ENCODE measurements at places on chromosomes 2 and 18.
A peak's percentile ranks its signal among the peaks of the same experiment; 100 is the strongest.

DNA sequence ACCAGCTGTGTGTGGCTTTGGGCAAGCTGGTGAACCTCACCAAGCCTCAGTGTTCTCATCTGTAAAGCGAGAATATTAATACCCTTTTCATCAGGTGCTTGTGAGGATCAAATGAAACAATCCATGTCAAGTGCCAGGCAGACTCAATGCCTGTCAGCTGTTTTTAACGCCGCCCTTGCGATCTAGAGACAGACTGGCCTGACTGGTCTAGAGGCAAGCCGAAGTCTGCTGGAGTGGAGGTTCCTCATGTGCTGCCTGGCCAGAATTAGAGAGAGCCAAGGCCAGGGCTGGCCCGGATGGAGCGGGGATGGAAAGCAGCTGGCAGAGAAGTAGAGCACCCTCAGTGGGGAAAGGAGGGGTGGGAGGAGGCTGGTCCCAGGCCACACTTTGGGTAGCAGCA, 74.5 kb upstream of the B3GNT7 start:
- no peak for DNase-seq

DNA sequence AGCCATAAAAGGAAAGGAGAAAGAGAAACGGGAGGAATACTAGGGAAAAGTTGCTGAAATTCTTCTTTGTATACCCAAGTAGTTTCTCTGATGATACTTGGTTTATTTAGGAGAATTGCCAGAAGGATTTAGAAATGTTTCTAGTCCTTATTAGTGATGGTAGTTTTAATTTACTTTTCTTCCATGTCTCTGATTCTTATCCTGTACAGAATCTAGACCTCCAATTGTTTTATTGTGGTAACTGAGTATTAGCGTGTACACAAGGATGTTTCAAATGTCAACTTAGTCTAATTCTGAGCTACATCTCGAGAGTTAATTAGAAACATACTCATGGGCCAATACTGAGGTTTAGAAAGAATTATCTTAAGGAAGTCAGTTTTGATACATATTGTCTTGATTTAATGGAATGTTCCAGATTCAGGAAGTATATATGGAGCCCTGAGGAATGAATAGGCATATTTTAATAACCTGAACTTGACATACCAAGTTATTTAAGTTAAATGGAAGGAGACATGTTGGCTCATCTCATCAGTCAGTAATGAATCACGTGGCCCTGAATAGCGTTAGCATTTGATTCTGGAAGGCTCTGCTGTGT, 219.6 kb downstream of the LTBP1 start:
- DNase-seq, result no peak

DNA sequence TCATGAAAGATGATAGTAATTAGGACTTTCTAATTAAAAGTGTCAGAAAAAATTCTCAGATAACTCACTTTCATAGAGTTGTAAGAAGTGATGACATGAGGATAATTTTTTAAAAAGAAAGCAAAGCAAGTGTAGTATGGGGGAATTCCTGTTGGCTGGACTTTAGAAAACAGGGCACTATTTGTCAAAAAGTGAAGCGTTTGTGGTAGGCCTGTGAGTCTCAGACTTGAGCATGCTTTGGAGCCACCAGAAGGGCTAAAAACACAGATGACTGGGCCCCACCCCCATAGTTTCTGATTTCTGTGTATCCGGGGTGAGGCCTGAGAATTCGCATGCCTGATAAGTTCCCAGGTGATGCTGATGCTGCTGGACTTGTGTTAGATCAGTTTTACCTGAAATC, 222.6 kb upstream of the LRRTM1 start:
- DNase-seq, result no peak

DNA sequence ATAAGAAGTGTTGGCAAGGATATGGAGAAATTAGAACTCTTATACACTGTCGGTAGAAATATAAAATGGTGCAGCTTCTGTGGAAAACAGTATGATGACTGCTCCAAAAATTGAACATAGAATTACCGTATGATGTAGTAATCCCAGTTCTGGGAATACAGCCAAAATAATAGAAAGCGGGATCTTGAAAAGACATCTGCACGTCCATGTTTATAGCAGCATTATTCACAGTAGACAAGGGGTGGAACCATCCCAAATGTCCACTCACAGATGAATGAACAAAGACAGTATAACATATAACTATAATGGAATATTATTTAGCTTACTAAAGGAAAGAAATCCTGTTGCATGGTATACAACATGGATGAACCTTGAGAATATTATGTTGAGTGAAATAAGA, 257.7 kb downstream of the TDRD15 start:
- DNase-seq, result no peak

GRCh38 chr2:143603035-143603655, 473.9 kb downstream of the ARHGAP15 start:
- DNase-seq, result no peak

- no peak for DNase-seq
Measured at GRCh38 chr2:64260817-64261216, 116.6 kb upstream of the PELI1 start.

- no peak for DNase-seq
Measured at GRCh38 chr2:43464590-43464989, 131.2 kb downstream of the THADA start.

GRCh38 chr2:211161236-211161635, 604.8 kb downstream of the CPS1 start:
- DNase-seq, result no peak

DNA sequence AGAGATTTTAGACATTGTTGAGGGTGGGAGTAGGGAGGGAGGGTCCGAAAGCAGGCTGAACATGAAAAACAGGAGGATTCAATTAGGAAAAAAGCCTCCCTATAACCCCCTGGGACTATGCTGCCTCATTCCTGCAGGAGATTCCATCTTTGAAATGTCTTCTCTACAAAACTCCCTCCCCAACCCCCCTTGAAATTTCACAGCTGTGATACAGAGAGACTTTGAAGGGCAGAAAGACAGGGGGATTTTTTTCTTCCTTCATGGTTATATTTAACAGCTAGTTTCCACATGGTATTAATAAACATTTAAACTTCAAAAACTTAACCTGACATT, 57.6 kb downstream of the TRIB2 start:
- DNase-seq, result no peak

DNA sequence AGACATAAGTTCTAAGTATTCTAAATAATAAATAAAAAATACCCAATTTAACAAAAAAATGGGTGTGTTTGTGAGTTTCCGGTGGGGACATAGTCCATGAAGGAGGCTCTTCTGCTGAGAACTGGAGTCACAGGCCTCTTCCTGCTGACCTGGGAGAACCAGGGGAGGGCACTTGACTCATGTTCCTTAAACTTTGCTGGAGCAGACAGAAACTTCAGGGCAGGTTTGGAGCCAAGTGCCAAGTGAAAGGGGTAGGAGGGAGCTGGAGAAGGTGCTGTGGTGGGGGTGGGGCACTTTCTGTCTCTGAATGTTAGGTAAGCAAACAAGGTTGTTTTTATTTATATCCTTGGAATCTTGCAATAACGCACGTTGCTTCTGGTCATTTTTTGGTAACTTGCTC, 78.8 kb upstream of the TTN start:
- no peak for DNase-seq

GRCh38 chr2:121633463-121633862, 15.8 kb downstream of the CLASP1 start:
- DNase-seq, result no peak

- DNase-seq, result no peak
Measured at GRCh38 chr2:196980001-196980400, 53.5 kb upstream of the PGAP1 start.

GRCh38 chr2:62099523-62100175, 96.3 kb upstream of the B3GNT2 start:
- no peak for DNase-seq

GRCh38 chr2:36572719-36573059, 25.3 kb downstream of the FEZ2 start:
- DNase-seq, result no peak

DNA sequence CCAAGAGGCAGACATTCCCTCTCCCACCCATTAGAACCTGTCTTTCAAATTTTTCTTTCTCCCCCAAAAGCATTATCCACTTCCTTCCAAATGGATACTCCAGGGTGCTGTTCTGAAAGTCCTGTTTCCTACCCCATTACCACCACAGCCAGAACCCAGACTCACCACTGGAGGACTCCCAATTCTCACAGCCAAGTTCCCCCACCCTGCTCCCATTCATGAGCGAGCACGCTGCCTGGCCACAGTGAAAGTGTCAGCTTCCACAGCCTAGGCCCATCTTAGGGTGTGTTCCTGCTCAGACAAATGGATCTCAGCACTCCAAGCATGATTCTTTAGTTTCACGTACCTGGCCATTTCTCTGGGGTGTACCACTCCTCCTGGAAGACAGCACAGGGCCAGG, 3.8 kb upstream of the ANKRD53 start:
- no peak for DNase-seq

- no peak for DNase-seq
Measured at GRCh38 chr2:198143793-198144192, 339.4 kb downstream of the PLCL1 start.

DNA sequence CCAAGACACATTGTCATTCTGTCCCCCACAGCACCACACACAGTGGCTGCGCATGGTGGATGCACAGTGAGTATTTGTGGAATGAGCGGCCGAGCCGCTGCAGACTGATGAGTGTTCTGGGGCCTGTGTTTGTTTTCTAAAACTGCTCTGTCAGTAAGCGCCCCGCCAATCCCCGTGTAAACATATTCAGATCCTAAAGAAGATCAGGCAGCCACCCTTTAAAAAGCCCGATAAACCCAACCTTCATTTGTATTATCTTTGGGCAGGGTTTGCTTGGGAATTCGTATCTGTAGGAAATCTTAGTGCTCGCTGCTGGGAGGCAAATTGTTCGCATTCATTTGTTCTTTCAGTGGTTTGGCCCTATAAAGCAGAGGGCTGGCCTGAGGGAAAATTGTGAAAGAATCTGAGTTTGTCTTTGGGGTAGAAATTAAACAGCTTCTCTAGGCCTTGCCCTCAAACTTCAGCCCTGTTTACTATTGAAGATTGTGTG, 68.6 kb downstream of the TGOLN2 start:
- no peak for DNase-seq

DNA sequence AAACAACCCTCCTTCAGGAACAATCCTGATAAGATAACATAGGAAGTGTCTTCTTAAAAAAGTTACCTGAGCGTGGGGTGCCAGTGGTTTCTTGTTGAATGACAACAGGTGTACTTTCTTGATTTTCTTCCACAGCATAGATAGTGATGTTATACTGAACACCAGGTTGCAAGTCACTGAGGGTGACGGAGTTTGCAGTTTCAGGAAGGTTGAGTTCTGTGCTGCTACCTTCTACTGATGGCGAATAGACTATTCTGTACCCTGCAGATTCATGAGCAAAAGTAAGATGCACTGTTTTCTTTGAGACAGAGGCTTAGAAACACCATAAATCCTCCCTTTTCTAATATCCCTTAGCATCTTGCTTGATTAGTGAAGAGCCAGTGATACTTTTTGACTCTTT, 28.8 kb downstream of the FN1 start:
- DNase-seq, result no peak

- peak; percentile 56 for DNase-seq
Measured at GRCh38 chr2:11129598-11130449, 25.4 kb upstream of the SLC66A3 start.

- DNase-seq, result no peak
Measured at GRCh38 chr18:55501579-55501978, 86.4 kb downstream of the TCF4 start.

- DNase-seq, result no peak
Measured at GRCh38 chr2:241692448-241692847, 5.8 kb upstream of the DTYMK start.

DNA sequence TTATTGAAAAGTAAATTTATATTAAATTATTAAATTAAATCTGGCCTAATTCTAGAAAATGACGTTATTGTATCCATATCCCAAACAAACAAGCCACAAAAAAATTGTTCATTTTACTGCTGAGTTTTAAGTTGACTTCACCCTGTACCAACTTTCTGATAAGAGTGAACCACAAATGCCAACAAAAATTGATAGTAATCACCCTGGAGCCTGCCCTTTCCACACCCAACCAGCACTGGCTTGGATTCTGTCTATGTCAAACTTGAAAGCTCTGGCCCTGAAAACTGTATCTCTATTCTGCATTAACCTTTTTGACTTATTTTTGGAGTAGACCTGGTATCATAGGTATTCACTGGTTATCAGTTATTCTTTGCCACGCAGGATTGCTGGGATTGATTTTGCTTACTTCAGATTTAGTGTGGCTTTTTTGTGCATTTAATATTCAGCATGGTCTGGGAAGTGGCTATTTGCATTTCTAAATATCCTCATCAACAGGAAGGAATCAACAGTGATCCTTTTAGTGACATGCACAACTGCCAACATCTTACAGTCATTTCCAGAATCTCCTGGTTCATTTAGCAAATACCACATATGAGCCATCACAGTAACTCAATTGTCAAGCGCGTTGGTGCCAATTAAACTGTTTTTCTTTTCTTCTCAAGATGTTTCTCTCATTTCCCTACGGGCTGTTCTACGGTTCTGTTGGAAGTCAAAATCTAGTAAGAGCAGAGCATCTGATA, 11.4 kb upstream of the SRBD1 start:
- no peak for DNase-seq

GRCh38 chr2:231612109-231612455, 19.4 kb downstream of the TEX44 start:
- no peak for DNase-seq

DNA sequence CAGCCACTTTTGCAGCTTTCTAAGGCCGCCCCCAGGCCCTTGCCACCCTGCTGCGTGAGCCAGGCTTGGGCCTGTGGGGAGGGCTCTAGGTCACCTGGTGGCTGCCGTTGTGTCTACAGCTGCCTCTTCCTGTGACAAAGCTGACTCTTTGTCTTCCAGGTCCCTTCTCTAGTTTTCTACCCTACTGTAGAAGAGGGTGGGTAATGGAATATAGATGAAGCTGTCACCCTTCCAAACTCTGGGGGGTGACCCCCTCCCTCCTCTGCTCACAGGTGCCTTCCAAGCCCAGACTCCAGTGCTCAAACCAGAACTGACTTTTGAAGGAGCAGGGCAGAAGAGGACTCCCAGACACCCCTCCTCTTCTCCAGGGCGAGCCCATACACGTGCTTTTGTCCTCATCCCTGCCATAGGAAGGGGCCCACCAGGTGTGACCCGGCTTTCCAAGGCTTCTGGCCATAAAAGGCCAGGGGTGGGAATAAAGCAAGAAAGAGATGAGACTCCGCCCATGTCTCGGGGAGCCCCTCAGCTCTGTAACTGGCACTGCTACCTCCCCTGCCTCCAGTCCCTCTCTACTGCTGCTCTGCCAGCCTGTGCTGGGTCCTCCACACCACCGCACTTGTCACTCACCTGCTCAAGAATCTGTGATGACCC, 17.9 kb upstream of the SDC1 start:
- no peak for DNase-seq

GRCh38 chr18:32803568-32803967, 30.7 kb upstream of the KLHL14 start:
- DNase-seq, result no peak

Data from stimulated activated CD8-positive, alpha-beta memory T cell treated with anti-CD3 and anti-CD28 coated beads, Interleukin-4, amount 100 ng/mL, for 24 hours (primary cell).